ENCODE measurements at places on chromosomes 16 and 17.

DNA sequence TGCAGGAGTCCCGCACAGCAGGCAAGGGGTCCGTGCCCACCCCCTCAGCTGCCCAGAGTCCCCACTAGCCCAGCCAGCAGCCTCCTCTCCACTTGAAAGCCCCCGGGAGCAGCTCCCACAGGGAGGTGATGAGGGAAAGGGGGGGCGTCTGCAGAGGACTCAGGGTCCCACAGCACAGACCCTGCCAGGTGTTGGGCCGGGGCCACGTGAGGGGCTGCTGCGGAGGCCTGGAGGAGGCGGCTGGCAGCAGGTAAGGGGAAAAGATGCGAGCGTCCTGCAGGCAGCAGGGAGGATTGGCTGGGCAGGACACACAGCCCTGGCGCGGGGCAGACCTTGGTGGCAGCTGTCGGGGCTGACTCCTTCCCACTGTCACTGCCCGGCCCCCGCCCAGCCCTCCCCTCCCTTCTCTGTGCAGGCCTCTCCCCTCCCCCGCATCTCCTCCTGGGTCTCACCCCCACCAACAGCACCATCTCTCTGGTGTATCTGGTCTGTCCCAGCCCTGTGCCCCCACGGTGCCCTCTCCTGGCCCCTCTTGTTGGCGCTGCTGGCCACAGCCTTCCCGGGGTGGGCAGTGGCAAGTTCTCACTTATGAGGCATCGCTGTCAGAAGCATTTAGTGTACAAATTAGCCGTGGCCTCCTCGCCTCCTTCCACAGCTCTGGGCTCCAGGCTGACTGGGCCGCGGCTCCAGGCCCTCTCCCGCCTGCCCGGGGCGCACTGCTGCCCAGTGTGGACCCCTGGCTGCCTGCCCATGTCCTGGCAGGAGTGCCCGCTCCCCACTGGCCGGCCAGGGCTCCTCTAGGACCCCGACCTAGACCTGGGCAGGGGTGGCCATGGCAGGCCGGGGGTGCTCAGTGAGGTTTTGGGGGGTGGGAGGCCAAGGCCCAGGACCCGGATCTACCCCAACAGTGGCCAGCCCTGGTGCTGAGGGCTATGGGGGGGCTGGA is 4.4 kb upstream of the PRR35 start:
- DNase-seq, result no peak

DNA sequence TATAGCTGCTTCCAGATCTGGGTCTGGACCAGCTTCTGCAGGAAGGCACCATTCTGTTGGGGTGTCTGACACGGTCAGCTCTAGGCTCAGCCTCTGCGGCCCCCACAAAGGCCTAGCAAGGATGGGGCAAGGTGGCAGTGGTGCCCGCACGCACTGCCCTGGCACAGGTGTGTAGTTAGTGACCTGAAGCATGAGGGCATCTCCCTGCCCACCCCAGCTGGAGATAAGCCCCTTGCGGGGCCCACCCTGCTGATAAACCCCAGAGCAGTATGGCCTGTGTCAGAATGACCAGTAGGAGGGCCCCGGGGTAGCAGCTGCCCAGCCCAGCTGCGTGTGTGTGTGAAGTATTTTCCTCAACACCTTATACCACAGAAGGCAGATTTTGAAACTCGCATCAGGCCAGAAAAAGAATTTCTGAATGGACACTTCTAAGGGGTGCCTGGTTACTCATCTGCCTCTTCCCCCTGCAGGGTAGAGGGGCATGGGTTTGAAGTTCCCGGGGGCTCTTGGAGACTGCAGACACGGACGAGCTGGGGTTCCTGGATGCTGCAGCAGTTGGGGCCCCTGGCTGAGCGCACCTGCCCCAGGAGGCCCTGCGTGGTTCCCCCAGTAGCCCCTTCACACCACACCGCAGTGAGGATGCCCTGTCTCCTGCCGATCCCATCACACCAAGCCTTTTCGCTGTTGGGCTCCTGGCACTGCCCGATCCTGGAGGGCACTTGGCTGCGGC is 4.5 kb downstream of the ARHGDIA start:
- DNase-seq, result no peak

DNA sequence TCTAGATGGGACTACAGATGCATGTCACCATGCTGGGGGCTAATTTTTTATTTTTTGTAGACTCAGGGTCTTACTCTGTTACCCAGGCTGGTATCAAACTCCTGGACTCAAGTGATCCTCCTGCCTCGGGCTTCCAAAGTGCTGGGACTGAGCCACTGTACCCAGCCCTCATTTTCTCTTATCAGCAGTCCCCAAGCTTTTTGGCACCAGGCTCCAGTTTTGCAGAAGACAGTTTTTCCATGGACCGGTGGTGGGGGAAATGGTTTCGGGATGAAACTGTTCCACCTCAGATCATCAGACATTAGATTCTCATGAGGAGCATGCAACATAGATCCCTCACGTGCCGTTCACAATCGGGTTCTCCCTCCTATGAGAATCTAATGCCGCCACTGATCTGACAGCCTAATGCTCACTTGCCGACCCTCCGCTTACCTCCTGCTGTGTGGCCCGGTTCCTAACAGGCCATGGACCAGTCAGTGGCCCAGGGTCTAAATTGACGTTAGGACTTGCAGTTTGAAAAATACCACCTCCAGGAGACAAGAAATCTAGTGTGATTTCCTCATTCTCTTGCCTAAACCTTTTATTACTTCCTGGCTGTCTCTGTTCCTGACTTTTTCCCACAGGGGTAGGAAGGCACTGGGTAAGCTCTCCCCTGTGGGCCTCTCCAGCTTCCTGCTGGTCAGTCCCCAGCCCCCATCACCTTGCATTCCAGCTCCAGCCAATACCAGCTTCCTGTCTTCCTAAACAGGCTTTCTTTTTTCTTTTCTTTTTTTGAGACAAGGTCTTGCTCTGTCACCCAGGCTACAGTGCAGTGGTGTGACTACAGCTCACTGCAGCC is 9.3 kb upstream of the CNP start:
- no peak for DNase-seq

GRCh38 chr17:81338274-81339190 is 43.4 kb upstream of the SLC38A10 start:
- DNase-seq, result no peak

DNA sequence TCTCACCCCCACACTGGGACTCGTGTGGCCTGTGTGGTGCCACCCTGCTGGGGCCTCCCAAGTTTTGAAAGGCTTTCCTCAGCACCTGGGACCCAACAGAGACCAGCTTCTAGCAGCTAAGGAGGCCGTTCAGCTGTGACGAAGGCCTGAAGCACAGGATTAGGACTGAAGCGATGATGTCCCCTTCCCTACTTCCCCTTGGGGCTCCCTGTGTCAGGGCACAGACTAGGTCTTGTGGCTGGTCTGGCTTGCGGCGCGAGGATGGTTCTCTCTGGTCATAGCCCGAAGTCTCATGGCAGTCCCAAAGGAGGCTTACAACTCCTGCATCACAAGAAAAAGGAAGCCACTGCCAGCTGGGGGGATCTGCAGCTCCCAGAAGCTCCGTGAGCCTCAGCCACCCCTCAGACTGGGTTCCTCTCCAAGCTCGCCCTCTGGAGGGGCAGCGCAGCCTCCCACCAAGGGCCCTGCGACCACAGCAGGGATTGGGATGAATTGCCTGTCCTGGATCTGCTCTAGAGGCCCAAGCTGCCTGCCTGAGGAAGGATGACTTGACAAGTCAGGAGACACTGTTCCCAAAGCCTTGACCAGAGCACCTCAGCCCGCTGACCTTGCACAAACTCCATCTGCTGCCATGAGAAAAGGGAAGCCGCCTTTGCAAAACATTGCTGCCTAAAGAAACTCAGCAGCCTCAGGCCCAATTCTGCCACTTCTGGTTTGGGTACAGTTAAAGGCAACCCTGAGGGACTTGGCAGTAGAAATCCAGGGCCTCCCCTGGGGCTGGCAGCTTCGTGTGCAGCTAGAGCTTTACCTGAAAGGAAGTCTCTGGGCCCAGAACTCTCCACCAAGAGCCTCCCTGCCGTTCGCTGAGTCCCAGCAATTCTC is 27.4 kb downstream of the STH start:
- peak; percentile 63 for DNase-seq

DNA sequence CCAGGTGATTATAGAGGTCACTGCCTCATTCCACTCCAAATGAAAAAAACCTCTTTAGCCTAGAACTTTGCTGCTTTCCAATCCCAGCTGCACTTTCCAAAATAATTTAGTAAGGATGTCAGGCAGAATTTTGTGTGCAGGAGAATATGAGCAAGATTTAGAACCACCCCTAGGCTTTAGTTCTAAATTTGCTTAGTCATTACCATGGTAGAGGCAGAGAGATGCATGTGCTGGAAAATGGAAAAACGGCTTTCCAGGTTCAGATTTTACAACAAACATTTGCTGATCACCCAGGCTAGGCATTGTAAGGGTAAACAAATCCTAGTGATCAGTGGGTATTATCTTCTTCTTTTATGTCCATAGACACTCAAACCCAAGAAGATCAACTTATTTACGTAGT is 6.3 kb downstream of the KRT26 start:
- no peak for DNase-seq

DNA sequence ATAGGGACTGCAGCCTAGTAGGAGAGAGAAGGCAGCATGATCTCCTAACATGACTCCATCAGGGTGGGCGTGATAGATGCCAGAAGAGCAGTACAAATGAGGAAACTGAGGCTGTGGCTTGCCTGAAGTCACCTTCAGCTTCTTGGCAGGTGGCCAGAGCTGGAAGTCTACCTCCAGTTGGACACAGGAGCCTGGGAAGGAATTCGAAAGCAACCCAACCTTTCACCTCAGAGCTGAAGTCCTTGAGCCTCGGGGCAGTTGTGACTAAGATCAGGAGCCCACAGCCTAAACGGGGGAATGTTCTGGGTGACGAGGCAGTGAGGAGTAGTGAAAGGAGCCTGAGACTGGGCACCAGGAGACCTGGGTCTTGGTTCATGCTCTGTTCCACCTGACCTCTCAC is 9.4 kb upstream of the SLC52A1 start:
- DNase-seq, result no peak

DNA sequence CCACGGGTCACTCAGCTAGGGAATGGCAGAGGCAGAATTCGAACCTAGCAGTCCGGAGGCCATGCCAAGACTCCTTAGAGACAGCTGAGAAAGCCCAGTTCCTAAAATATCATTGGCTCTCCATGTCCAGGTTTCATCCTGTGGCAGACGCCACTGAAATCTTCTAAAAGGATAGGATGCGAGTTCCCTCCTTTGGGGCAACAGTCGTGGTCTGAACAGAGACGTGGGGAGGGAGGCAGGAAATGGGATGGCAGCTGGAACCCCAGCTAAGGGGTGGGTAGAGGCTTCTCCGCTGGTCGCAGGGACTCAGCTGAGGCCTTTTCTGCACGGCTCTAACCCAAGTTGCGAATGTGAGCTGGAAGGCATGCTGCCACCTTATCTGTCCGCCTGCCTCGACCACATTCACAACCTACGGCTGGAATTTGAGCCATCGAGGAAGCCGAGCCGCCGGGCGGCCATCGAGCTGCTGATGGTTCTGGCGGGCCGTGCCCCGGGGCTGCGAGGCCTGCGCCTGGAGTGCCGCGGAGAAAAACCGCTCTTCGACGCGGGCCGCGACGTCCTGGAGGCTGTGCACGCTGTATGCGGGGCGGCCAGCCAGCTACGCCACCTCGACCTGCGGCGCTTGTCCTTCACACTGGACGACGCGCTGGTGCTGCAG is 1.9 kb upstream of the HSF4 start:
- DNase-seq, result peak; percentile 47

DNA sequence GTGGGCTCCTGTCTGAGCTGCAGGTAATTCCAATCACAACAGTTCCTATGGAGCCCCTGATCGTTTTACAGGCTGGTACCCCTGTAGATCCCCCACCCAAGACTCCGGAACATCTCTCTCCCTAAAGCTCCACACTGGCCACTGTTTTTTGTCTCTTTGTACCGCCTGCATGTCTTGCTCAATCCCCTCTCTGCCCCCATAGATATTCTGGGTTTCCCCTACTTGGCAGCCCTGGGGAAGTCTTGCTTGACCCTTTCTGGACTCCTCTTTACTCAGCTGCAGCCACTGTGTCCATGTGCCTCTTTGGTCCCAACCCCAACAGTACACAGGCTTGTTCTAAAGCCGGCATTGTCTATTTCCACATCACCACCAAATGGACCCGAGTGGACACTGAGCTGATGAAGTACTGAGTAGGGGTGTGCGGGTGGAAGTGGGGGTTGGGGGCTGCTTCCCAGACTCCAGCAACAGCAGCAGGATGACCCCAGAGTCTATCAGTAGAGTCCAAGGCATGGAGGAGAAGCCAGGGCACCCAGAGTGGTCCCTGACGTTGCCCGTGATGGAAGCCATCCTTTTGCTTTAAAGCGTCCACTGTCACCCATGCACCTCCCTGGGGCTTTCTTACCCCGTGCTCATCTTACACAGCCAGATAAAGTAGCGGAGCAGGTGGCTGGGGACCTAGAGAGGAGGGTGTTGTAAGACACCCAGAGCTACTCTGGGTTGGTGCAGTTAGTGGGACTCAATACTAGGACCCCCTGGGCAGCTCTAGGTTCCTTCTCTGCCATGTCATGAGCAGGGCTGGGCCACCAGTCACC is 6.4 kb downstream of the CD300LB start:
- peak; percentile 73 for DNase-seq

- DNase-seq, result peak; percentile 7
Observed at GRCh38 chr17:40247926-40248495, 28.9 kb downstream of the WIPF2 start.

- DNase-seq, result no peak
Observed at GRCh38 chr16:8589900-8590688, at the start of gene TMEM114. TSS of gene TMEM114 (minus strand) at chr16:8590511. CDS start at chr16:8589838, 673 bp downstream.

- DNase-seq, result no peak
Observed at GRCh38 chr17:7043182-7043496, 753 bp downstream of the SLC16A11 start.

GRCh38 chr17:3167574-3167973 is 29.7 kb upstream of the OR1A2 start:
- peak; percentile 90 for DNase-seq

DNA sequence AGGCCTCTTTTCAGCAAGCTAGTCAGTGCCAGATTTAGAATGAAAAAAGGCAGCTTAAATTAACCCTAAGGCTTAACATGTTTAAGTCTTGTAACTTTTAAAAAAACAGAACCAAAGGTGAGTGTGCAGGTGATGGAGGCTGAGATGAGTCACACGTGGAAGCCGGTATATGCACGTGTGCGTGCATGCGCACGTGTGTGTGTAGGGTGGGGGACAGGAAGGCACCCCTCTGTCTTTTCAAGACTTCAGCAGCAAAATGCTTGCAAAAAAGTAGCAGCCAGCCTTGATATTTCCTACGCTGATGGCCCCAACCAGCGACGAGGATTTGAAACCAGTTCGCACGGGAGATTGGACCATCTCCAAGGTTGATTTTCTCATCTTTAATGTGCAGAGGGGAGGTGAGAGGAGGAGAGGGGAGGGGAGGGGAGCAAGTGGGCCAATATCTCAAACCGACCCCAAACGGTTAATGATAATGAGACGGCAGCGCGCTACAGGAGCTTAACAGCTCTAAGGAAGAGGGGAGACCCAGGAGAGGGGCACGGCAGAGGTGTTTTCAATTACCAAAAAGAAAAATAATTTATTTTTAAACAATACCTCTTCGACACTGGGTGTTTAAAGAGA is 154.7 kb downstream of the ZNF423 start:
- no peak for DNase-seq

GRCh38 chr16:4011225-4011939 is 104.9 kb downstream of the ADCY9 start:
- DNase-seq, result peak; percentile 74

GRCh38 chr17:81924557-81925532 is 2.7 kb downstream of the MAFG start:
- DNase-seq, result no peak

Measured in inflammatory macrophage treated with lipopolysaccharide for 4 hours (primary cell).